ENCODE measurements at places on chromosomes 12 and 14.

- DNase-seq: no peak
Observed at GRCh38 chr12:16913832-16914490, 308.0 kb upstream of the LMO3 start.

DNA sequence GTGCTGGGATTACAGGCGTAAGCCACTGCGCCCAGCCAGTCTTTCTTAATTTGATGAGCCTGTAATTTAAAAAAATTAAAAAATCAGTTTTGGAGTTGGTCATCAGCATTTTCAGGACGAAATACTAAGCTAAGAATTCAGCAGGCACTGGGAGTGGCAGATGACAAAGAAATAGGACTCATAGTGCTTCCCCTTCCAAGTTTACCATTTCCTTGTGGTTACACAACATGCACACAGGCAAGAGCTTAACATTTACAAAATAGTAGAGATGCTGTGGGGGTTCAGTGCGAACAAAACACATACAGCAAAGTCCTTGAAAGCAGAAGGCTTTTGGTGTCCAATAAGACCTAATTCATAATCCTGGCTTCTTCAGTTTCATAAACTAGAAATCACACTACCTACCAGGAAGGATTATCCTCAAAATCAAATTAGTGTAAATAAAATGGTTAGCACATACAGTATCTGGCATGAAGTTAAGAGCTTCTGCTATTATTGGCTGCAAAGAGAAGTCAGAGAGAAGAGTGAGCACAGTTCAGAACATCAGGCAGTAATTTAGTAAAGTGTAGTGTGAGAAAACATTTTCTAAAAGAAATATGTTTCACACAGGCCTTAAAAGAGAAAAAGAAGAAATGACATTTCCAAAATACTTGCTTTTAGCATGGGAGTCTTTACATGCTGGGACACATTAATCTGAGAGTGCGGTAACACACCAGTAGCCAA, 22.2 kb upstream of the KIF21A start:
- DNase-seq: no peak

DNA sequence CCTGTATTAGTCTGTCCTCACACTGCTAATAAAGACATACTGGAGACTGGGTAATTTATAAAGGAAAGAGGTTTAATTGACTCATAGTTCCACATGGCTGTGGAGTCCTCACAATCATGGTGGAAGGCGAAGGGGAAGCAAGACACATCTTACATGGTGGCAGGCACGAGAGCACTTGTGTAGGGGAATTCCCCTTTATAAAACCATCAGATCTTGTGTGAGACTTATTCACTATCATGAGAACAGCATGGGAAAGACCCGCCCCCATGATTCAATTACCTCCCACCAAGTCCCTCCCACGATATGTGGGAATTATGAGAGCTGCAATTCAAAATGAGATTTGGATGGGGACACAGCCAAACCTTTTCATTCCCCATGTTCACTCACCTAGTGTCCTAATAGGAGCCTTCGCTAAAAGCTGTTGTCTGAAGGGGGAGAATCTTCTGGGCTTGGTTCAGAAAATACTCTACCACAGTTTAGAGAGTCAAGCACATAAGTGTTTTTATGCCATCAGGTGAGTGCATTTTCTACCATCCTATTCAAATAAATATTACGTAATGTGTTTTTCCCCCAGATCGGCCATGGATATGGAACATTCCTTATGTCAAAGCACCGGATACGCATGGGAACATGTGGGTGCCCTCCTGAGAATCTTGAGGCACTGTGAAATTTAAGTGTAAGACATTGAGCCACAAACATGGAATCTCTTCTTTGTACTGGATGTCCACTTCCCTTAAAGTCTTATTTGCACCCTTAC, 19.1 kb upstream of the KCNK13 start:
- no peak for DNase-seq

GRCh38 chr12:2589381-2589780, 205.4 kb upstream of the FKBP4 start:
- no peak for DNase-seq

GRCh38 chr14:105086833-105087307, 21.6 kb upstream of the GPR132 start:
- DNase-seq: peak; percentile 53

DNA sequence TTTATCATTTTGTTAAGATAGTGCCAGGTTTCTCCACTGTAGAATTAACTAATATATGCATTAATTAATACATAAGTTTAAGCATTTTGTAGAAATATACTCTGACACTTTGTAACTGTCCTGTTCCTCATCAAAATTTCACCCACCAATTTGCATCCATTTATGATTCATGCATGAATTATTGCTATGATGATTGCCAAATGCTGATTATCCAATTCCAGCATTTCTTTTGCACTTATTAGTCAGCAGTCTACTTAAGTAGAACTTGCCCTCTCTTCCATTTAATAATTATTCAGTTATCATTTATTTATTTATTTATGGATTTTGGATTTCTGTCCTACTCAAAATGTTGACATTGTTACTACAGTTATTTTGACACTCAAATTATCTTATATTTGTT, 72.2 kb downstream of the SLC6A15 start:
- no peak for DNase-seq

GRCh38 chr12:124939079-124939420, 24.6 kb upstream of the UBC start:
- peak; percentile 79 for DNase-seq

DNA sequence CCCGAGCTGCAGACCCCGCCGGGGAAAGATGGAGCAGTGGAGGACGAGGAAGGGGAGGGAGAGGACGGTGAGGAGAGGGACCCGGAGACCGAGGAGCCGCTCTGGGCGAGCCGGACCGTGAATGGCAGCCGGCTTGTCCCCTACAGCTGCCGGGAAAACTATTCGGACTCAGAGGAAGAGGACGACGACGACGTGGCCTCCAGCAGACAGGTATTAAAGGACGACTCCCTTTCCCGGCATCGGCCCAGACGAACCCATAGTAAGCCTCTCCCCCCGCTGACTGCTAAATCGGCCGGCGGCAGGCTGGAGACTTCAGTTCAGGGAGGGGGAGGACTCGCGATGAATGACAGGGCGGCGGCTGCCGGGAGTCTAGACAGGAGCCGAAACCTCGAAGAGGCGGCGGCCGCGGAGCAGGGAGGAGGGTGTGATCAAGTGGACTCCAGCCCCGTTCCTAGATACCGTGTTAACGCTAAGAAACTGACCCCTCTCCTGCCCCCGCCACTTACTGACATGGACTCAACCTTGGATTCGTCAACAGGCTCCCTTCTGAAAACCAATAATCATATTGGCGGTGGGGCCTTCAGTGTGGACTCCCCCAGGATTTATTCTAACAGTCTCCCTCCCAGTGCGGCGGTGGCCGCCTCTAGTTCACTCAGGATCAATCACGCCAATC, 962 bp downstream of the LEMD3 start:
- peak; percentile 50 for DNase-seq

DNA sequence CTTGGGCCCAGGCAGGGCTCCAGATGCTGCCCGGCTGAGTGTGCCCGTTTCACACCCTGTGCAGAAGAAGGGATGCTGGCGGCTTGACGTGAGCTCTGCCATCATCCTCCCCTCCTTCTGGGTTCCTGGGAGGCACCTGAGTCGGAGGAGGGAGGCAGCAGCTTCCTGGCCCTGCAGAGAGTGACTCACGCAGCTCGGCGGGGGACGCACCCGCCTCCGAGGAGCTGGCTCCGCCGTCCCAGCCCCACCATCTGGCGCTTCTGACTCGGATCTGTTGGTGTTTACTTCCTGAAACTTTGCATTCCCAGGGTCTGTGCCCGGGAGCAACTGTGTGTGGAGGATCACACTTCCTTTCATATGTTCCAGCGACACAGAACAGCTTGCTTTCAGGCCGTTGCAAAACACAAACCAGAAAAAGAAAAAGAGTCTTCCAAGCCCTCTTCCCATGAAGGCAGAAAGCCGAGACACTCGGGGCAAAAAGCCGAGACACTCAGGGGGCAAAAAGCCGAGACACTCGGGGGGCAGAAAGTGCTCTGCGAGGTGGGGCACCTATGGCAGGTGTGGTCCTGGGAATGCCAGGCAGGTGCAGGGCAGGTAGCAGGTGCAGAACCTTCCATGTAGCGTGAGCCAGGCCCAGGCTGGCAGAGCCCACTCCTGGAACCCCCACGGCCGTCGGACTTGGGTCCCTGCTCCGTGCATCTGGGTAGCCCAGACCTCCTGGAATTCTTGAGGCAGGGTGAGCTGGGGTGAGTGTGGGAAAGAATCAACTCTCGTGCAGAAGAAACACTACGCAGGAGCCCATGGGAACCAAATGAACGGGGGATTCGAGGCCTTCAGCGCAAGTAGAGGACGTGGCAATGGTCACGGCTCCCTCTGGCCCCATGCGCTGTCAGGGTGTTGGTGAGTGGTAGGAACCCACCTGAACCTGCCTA, 27.6 kb upstream of the GALNT9 start:
- peak; percentile 26 for DNase-seq

GRCh38 chr14:74324931-74325361, 22.2 kb upstream of the ABCD4 start:
- DNase-seq: peak; percentile 4

DNA sequence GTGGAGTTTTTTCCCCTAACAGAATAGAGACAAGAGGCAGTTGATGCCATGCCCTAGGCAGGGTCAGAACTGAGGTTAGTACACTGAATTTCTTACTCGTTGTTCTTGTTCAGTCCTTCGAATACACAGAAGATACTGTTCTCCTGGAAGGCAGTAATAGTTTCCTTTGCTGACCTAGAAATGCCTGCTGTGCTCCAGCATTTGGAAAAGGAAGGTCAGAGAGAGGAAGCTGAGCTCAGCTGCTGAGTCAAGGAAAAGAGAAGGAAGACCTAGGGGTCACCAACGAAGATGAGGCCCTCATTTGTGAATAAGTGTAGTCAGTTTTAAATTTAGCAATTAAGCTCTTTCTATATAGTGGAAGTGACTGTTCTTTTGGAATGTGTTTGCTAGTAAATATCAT, 100.1 kb downstream of the CRADD start:
- peak; percentile 46 for DNase-seq

DNA sequence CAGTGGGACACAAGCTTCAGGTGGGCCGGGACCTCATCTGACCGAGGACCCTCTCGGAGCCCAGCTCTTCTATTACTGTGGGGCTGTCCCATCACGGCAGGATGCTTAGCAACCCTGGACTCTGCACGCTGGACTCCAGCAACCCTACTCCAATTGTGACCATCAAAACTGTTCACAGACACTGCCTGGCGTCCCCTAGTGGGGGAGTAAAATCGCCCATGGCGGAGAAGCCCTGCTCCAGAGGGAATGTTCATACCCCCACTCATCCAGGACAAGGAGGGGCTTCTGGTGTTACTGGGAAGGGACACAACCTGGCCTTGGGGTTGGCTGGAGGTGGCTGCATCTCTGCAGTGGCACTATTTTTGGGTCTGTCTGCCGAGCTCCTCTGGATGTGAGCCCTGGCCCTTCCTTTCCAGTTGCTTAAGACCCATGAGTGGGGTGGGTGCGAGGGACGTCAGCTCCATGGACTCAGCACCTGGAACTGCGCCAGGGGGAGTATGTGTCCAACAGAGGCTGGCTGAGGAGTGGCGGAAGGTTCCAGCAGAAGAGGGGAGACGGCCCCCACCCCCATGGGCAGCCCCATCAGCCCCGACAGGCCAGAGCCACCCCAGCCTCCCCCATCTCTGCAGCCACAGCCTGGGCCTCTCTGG, 103.8 kb downstream of the RFLNA start:
- no peak for DNase-seq

- DNase-seq: no peak
Observed at GRCh38 chr12:128040971-128041370, 226.0 kb upstream of the TMEM132C start.

- no peak for DNase-seq
Observed at GRCh38 chr12:1544996-1545700, 49.2 kb downstream of the FBXL14 start.

GRCh38 chr12:2355198-2355597, 302.4 kb downstream of the CACNA1C start:
- no peak for DNase-seq

DNA sequence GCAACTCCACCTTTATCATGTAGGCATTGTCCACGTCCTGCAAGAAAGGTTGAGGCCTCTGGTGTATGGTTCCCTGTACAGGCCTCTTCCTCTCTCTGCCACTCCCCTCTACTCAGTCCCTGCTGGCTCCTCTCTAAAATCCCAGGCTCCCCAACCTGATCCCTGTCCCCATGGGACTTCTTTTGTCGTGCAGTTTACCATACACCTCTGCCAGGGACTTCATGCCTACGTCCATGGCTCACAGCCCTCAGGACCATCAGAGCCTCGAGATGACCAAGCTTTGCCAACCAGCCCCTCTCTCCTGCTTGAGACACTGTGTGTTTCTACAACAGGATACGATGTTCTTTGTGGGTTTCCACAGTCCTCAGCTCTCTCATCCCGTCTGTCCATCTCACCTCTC, 2.9 kb downstream of the KRT2 start:
- no peak for DNase-seq

- no peak for DNase-seq
Observed at GRCh38 chr12:49413796-49414195, 46.5 kb downstream of the SPATS2 start.

DNA sequence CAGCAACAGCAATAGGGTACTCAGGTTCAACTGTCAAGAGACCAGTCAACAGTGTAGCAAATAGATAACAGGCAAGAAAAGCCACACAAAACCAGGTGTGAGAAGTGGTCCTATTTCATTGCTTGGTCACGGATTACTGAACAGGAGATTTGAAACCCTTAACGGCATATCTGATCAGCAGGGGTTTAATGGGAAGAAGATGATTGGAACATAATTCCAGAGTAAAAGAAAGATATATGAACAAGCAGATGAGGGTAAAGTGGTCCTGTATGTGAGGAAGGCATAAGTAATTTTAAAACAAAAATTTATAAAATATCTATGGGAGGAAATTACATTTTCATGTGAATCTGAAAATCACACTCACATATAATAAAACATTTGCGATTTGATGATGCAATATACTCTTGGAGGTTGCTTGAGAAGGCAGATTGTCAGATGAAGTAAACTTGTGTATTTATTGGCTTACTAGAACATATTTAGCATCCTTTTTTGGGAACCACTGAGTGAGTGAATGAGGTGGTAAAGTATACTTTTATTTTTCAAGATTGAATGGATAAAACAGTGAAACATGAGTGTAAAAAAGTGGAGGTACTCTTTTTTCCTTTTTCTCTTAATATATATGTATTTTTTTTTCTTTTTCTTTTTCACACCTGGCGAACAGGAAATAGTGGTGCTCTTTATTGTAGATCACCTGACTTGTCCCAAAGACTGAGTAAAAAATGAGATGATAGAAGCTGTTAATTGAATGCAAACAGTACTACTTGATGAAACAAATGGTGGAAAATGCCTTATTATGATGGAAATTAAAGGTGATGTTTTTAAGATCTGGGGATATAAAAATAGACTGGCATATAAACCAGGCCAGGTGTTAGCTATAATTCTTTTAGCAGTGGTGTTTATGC, 21.6 kb upstream of the SDR39U1 start:
- no peak for DNase-seq

GRCh38 chr14:83614956-83615355, 1915.0 kb upstream of the FLRT2 start:
- no peak for DNase-seq

- peak; percentile 92 for DNase-seq
Observed at GRCh38 chr12:48157018-48157888, at the start of gene ASB8. ASB8 (minus strand) TSS chr12:48157515; CDS start chr12:48153496, 4,019 bp downstream.

GRCh38 chr14:39005044-39005880, 97.8 kb downstream of the SEC23A start:
- DNase-seq: no peak

- no peak for DNase-seq
Observed at GRCh38 chr12:107586256-107586970, 99.2 kb upstream of the PWP1 start.

- DNase-seq: no peak
Observed at GRCh38 chr12:100652488-100652887, 79.0 kb downstream of the GAS2L3 start.
